T follicular helper cell (primary cell): ENCODE measurements at places on chromosomes 3 and 15.

- no peak for DNase-seq
Observed at GRCh38 chr3:46356276-46356675, 2.4 kb downstream of the CCR2 start.

GRCh38 chr3:59803268-59803667, 753.4 kb upstream of the CFAP20DC start:
- DNase-seq: no peak

DNA sequence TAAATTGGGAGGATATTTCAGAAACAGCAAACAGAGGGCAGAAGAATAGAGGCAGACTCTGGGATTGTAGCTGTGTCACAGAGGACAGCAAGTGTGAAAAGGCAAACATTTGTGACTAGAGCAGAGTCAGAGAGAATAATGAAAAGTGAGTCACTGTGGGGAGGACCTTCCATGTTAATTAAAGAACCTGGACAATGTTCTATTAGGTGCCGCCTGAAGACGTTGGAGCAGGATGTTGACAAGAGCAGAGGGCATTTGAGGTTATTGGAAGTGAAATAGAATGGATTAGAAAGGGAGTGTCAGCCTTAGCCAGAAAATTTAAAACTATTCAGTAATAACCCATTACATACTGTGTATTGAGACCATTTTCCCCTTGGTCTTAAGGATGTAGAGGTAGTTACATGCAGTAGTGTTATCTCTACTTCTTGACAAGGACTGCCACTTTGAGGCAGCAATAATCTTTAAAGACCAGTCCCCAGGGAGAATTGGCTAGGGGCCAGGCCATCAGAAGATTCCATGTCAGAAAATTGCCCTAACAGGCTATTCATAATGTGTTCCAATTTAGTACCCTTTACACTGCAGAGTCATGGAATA, 5.8 kb downstream of the ACKR2 start:
- no peak for DNase-seq

DNA sequence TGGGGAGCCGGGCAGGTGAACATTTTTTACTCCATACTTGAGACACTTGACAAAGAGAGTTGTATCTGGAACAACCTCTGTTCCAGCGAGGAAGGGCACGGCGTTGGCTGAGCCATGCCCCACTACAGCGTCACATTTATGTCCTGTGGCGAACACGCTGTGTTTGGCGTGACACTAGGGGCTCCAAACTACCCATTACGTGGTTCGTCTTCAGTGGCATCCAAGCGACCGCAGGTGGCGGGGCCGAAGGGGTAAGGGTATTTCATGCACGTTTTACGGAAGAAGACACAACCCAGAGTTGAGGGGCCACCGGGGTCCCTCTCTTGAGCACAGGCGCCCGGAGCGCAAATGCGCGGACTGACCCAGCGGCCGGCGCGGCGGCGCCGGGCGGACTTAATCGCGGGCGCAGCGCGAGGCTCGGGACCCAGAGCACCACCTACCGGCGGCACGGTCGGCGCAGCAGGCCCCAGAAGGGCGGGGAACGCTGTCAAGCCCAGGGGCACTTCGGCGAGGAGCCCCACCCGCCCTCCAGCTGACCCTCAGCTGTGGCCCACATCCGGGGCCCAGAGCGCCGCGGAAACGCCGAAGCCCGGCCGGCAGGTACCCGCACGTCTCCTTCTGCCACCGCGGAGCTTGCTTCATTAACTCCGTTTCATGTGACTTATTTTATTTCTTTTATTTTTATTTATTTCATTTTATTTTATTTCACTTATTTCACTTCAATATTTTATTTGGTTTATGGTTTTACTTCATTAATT, 36.4 kb upstream of the TRIM71 start:
- DNase-seq: peak; percentile 20

GRCh38 chr15:28185148-28185895, 86.2 kb upstream of the OCA2 start:
- no peak for DNase-seq

- no peak for DNase-seq
Observed at GRCh38 chr3:195059006-195059350, 212.0 kb downstream of the XXYLT1 start.

DNA sequence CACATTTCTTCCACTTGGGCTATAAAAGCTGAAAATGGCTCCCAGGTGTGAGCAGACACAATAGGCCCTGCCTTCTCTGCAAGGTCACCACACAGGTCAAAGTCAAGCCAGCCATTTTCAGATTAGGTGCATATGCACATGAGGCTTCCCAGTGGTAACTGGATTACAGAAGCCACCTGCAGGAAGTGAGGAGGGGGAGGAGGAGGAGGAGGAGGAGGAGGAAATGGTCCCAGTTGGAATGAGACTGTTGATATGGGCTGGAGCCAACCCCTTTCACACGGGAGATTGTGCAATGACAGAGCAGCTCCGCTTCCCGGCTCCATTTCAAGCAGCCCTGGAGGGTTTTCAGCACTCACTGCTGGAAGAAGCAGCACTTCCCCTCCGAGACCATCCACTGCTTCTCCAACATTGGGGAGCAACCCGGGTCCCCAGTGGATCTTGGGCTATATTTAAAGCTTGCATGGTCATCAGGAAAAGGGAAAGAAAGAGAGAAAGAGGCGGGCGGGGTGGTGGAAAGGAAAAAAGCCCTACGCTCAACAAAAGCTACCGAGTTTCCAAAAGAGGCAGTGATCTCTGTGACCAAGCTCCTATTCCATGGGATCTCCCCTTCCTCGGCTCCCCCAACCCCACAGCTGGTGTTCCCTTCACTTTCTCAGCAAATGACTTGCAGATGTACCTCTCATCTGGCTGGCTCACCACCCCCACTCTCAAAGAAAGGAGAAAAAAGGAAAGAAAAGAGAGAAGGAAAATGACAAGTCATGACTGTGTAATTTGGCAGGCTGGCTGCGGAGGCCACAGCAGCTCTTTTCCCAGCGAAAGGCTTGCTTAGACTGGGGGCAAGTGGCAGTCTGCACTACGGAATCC, 58.3 kb downstream of the LRIG1 start:
- no peak for DNase-seq

GRCh38 chr3:140995881-140996280, 54.2 kb downstream of the SLC25A36 start:
- no peak for DNase-seq

DNA sequence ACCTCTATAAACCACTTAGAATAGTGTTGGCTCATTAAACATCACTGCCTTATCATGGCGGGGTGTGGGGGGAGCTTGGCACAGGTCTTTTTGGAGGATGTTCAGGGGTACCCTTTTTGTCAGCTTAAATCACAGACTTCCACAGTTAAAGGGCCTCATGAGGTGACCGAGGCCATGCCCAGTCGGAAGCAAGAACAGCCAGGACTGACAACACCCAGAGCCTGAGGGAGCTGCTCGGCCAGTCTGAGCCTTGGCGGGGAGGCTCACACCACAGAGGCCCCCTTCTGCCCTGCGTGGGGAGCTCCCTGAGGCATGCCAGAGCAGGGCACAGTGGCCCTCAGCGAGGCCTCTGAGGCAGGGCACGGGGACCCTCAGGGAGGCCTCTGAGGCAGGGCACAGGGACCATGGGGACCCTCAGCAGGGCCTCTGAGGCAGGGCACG, 49.5 kb downstream of the UMPS start:
- DNase-seq: no peak

DNA sequence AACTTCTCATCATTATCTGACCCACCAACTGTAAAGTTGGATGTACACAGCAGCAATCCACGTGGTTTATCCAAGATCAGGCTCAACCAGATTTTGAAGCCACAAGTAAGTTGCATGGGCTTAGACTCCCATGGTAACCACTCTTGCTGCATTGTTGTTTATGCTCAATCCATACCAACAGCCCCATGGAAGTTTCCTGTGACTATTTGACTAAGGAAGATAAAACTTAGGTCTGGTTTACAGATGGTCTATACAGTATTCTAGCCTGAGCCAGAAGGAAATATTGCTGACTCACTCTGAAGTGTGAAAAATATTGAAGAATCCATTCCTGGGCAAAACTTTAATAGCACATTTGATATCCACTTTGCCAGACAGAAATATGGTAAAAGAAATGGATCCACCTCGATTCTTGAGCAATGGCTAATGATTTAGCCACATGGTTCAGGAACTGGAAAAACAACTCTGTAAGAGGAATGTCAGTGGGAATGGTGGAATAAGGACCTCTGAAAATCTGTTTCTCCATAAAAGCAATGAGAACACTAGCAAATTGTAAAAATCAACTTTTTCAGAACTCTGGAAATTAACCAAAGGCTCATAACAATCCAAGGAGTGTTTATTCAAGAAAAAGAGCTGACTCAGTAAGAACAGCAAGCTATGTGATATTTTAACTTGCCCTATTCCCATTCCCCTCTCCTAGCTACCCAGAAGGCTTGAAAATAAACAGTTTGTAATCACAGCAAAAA, 162.9 kb upstream of the STT3B start:
- DNase-seq: no peak

GRCh38 chr3:141181196-141181595, 50.4 kb upstream of the PXYLP1 start:
- no peak for DNase-seq

DNA sequence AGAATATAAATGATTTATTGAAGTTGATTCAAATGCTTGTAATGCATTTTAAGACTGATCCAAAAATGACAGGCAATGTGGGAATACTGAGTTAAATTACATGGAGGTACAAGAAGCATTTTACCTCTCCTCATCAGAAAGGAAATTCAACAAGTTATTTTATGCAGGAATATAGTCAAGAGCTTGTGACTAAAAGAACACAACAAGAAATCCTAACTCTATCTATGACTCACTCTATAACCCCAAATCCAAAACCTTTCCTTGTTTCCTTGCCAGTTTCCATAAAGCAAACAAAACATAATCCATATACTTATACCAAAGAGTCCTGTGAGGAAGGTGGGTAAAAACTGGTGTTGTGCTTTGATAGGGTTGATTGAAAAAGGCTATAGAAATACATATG, 30.8 kb downstream of the SIN3A start:
- no peak for DNase-seq

DNA sequence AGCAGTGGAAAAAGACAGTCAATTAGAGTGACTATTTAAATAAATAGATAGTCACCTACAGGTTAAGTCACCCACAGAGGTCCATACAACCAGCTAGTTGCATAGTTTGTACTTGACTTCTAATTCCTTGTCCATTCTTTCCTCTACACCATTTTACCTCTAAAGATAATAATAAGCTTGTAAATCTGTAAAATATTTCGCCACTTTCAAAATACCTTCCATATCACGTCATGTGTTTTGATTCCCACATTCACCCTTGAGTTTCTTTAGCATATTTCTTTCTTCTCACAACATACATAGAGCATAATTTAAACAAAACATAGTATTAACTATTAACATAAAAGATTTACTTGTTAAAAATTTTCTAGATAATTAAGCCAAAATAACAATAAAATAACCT, 689.6 kb downstream of the MECOM start:
- DNase-seq: no peak

DNA sequence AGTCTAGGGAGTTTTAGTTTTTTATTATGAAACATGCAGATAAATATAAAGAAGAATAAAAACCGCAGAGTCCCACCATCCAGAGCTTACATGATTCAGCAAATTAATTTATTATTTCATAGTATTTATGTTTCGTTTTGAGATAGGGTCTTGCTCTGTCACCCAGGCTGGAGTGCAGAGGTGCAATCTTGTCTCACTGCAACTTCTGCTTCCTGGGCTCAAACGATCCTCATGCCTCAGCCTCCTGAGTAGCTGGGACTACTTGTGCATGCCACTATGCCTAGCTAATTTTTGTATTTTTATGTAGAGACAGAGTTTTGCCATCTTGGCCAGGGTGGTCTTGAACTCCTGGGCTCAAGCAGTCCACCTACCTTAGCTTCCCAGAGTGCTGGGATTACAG, 13.6 kb downstream of the RNF13 start:
- no peak for DNase-seq

DNA sequence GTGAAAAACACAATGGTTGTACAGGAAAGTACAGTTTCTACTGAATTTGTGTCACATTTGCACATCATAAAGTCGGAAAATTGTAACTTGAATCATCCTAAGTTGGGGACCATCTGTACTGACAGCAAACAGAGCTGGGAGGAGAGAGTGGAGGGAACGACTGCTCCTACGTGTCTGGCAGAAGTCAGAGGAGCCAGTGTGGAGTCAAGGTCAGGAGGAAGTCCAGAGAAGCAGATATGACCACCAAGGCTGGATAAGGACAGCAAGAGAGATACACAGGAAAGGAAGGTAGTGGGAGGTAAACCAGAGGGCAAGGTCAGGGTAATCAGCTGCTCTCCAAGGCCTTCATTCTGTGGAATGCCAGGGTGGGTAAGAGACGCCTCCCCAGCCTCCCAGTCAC, 2.7 kb upstream of the CILP start:
- DNase-seq: no peak

DNA sequence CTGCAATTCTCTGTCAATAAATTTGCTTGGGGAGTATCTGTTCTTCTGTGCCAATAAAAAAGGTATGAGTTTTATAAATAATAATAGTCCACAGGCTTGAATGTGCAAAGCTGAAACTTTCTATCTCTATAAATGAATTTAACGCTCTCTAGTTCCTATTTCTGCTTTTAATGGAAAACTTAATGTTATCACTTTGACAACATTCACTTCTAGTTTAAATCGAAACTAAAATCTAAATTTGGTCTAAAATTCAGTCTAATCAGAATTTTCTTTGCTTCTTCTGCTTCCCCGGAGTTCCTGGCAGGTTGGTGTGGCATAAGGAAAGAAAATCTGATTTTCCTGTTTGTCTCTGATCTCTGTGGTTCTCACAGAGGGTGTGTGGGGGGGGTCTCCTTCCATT, 450.1 kb upstream of the TBL1XR1 start:
- no peak for DNase-seq

GRCh38 chr3:124299831-124300230, 307.9 kb upstream of the ROPN1 start:
- no peak for DNase-seq

GRCh38 chr3:31903686-31904431, 77.2 kb downstream of the OSBPL10 start:
- DNase-seq: no peak

GRCh38 chr3:81268526-81268925, 492.9 kb downstream of the GBE1 start:
- no peak for DNase-seq

DNA sequence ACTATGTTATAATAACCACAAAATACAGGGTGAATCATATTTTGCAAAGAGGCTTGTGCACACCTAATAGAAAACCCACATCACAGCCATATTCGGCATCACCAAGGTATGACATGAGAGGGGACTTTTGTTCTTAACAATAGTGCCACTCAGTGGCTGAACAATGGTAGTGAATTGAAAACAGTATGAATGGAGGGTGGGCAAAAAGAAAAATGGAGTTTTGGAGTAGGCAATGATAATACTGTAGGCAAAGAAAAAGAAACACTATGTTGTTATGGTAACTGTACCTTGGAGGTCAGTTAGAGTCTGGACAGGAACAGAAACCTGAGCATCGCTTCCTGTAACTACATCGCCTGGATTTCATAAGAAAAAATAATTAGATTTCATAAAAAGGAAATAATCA, 348.6 kb downstream of the PLCL2 start:
- DNase-seq: peak; percentile 6
